Renal pelvis (tissue), 12 donors: ENCODE measurements at places on chromosomes 13 and 19.

DNA sequence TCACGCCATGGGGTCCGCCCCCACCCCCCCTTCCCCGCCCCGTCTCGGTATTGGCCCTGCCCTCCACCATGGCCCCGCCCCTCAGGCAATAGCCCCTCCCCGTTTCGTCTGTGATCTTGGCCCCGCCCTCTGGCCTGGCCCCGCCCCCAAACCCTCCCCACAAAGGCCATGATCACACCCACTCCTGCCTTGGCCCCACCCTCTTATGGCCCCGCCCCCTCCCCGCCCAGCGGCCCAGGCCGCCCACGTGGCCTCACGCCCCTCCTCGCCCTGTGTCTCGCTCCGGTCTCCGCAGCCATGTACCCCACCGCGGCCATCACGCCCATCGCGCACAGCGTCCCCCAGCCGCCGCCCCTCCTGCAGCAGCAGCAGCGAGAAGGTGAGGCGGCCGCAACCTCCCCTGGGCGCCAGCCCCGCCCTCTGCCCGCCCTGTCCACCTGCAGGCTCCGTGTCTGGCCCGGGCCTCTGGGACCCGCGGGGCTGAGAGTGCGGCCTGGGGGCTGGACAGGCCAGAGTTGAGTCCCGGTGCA is 61.3 kb downstream of the CELF5 start:
- DNase-seq = no peak

- DNase-seq = no peak
Measured at GRCh38 chr13:20360041-20360491, 127.9 kb upstream of the GJB6 start.

- no peak for DNase-seq
Measured at GRCh38 chr19:1492474-1493006, 1.6 kb downstream of the REEP6 start.

DNA sequence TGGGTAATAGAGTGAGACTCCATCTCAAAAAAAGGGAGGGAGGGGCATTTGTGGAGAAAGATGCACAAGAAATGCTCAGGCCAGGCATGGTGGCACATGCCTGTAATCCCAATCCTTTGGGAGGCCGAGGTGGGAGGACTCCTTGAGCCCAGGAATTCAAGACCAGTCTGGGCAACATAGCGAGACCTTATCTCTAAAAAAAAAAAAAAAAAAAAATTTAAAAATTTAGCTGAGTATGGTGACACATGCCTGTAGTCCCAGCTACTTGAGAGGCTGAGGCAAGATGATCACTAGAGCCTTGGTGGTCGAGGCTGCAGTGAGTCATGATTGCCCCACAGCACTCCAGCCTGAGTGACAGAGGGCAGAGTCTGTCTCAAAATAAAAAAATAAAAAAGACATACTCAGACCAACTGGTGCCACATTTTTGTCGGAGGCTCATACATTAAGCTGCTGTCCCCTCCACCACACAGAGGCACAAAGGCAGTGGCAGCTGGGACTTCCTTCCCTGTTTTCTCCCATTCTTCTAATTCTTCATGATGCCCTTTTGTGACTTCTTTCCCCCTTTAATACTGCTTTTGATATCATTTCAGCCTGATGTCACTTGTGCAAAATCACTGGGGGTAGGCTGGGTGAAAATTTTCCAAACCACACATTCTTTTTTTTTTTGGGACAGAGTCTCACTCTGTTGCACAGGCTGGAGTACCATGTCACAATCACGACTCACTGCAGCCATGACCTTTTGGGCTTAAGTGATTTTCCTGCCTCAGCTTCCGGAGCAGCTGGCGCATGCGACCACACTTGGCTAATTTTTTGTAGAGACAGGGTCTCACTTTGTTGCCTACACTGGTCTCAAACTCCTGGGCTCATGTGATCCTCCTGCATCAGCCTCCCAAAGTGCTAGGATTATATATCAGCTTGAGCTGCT is 26.8 kb upstream of the CXCL17 start:
- no peak for DNase-seq
